Caco-2 (cell line): ENCODE measurements at places on chromosomes 7 and 10. TPM values are rescaled to one million over a fixed set of nuclear protein-coding genes. Genes with fewer than 3 reads are reported as not detected.
A peak's percentile ranks its signal among the peaks of the same experiment; 100 is the strongest.

The H2BK1 gene
- not detected in 2 replicates for total RNA-seq

The BICC1 gene
- total RNA-seq, result 118 and 122 TPM in 2 replicates

GRCh38 chr10:124820121-124820520 lies 18.5 kb downstream of the ABRAXAS2 start:
- DNase-seq, result no peak

DNA sequence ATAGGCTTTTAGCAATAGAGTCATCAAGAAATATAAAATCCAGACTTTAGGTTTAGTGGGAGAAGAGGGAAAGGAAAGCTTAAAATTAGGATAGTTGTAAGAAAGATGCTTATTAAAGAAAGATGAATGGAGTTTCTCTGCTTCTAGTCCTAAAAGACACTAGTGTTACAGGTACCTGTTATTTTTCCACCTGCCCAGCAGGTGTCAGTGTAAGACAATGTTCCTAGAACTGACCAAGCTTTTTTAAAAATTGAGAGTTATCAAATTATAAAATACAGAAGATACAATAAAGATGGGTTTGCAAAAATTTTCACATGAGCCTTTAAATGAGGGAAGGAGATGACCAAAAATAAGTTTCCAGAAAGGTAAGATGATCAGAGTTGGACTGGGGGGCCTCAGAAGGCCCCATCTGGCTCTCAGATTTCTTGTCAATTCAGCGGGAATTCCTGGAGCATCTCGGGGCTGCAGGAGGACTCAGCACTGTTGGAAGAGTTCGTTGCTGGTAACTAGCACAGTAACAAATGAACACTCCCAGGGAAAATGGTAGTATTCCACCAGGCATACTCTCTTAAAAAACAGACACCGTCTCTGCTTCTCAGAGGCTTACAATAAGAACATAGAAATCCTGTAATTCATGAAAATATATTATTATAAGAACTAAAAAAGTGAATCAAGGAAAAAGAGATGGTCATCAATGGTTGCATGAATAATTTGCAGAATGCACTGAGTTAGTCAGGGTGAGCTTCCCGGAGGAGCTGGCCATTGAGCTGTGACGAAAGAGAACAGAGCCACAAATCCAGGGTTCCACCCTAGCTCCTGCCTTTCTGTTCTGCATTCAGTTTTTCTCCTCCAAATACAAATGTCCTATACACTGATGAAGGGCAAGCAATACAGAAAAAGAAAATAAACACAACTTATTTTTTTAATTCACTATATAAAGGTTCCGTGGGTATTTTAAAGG lies 71.8 kb upstream of the PIK3CG start:
- no peak for DNase-seq

GRCh38 chr7:70714506-70715038 lies 417.4 kb upstream of the GALNT17 start:
- no peak for DNase-seq

DNA sequence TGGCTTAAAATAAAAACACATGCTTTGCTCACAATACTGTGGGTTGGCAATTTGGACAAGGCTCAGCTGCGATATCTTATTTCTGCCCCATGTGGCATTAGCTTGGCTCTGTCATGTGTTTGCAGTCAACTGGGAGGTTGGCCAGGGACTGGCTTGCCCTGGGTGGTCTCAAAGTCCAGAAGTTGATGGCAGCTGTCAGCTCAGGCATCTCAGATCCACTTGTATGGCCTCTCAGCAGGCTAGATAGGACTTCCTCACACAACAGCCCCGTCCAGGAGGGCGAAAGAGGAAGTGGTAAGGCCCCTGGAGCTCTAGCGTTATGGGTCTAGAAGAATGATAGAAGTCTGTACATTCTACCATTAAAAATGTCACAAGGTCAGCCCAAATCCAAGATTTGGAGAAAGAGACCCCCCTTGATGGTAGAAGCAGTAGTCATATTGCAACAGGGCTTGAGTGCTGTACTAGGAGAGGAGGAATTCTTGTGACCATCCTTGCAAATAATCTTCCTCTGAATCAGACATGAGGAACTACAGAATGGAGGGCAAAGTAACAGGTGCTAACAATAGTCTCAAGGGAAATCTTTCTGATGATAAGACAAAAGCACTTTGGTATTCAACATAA lies 166.2 kb downstream of the FAM107B start:
- DNase-seq, result no peak

DNA sequence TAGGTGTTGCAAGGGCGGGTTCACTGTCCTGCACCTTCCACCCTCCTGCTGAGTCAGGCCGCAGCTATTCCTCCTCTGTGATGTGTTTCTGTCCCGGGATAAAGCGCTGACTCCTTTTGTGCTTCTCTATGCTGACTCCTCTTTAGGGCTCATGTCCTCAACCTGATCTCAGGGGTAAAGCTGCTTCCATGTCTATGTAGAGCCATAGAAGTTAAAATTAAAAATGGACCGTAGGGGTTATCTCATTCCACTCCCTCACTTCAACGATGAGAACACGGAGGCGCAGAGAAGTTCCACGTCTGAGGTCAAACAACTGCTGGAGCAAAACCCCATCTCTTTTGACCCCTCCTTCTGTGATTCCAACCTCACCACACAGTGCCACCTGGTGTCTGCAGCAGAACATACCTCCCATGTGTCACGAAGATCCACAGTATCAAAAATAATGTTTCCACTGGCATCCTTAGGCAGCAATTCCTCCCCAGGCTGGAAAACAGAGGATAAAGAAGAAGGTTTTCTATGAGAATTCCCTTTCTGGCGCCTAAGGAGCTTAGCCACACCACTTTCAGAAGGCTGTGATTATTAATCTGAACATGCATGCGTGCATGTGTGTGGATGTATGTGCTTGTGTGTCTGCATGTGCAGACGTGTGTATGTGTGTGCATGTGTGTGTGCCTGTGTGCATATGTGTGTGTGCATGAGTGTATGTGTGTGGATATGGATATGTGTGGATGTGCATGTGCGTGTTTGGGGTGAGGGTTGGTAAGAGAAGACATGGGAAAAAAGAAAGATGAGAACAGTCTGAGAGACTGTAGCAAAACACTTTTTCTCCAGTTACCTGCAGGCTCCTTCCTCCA lies 81.2 kb upstream of the UCN3 start:
- DNase-seq, result peak; percentile 81

DNA sequence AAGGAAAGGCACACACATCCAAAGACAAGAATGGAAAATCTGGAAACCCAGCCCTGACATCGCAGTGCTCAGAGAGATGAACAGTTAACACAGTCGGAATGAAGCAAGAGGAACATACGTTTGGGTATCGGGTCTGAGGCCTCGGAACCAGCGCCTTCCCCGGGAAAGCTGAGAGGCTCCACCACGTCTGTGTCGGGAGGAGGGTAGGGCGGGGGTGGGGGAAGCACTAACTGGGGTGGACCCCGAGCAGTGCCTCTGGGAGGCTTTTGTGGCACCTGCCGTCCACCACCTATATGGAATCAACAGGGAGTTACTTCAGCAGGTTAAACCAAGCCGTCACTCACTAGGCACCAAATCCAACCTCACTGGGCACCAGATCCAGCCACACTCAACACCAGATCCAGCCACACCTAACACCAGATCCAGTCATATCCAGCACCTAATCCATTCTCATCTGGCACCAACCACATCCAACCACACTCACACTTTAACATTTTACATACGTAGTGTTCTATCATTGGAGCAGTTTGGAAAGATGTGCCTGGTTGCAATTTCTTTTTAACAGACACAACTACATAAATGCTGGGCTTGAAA lies 233.6 kb downstream of the COBL start:
- DNase-seq, result no peak

GRCh38 chr7:139051655-139052054 lies 15.8 kb upstream of the ZC3HAV1L start:
- no peak for DNase-seq

DNA sequence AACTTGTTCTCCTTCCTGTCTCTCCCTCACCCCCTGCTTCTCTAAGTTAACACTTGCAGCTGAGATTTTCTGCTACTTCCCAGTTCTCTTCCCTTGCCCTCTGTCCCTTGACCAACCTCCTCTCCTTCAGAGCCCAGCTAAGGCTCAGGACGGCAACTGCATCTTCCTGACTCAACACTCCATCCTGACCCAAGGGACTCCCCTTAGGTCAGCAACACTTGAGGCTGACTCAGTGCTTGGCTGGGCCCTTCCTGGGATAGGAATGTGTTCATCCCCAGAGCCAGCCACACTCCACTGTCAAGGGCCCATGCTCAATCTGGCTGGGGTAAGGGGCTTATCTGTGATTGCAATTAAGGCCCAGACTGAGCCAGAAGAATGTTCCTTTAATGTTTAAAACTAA lies 3.4 kb downstream of the CALHM2 start:
- DNase-seq, result no peak

GRCh38 chr10:119613741-119614140 lies 17.0 kb upstream of the TIAL1 start:
- no peak for DNase-seq

DNA sequence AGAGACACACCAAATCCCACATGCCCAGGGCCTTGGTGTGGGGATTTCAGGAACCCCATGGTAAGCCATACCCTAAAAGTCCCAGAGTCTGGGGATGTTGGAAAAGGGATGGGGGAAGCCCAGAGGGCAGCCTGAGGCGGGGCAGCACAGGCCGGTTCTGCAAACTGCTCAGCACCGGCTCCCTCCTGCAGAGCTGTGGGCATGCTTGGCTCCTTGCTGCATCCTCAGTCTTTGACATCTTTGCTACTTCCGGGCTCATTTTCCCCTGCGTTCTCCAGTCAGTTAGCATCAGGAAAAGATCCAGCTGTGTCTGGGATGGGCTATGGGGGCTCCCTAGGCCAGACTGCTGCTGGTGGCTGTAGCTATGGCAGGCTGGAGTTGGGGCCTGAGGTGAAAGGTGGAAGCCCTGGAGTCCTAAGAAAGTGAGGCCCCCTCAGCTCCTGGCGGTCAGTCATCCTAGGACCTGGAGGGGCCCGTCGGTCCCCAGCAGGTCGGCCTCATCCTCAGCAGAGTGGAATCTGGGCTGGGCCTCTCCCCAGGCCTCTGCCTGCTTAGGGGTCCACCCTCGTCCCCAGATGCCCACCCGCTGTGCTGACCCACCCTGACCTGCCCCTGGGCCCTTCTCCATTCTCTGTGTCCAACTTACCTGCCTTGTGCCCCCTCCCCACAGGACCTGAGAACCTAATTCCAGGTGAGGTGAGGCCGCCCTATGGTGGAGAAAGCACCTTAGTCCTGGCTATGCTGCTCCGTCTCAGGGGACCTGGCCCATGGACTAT lies 9.3 kb downstream of the TBATA start:
- DNase-seq, result no peak

DNA sequence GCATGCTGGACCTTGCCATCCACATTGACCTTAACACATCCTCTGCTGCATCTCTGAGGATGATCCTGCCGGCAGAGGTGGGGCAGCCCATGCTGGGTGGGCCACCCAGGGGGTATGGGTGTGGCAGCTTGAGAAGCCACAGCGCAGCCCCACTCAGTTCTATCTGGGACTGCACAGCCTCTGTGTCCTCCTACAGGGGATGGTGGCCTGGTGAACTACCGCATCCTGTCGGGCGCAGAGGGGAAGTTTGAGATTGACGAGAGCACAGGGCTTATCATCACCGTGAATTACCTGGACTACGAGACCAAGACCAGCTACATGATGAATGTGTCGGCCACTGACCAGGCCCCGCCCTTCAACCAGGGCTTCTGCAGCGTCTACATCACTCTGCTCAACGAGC lies 12.2 kb upstream of the C10orf105 start:
- no peak for DNase-seq

DNA sequence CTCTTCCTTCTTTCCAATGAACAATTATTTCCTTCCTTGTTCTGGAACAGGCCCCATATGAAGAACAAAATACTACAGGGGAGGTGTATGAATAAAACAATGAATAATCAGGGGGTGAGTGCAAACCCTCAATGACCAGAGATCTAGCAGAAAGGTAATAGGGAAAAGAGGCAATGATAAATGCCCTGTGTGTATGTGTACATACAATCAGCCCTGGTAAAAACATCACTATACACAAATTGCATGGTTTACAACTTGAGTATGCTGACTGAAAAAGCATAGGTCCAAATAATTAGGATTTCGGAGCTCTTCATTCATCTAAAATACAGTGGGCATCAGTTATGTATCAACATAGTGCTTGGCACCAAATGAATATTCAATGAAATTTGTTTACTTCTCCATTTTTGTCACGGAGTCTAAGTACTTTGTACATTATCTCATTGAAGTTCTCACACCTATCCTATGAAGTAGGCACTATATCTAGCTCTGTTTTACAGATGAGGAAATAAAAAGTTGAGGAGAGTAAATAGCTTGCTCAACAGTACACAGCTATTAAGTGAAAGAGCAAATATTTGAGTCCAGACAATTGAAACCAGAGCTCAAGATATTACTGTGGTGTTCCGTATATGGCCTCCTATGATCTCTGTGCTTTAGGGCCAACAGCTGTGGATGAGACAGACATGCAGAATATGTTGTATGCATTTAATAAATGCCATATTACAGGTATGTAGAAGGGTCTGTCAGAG lies 1065.4 kb downstream of the SORCS3 start:
- no peak for DNase-seq
